Activated naive CD8-positive, alpha-beta T cell treated with anti-CD3 and anti-CD28 coated beads, Interleukin-2, amount 10 ng/mL, durations not matched to agents 7 days and 5 days (primary cell): ENCODE measurements at places on chromosomes 4 and X. TPM values are rescaled to one million over a fixed set of nuclear protein-coding genes. Genes with fewer than 3 reads are reported as not detected.

Gene FHDC1
- 0.26 TPM for total RNA-seq

Gene RNF150
- not detected for total RNA-seq

Gene YY2
- 1.5 TPM for total RNA-seq

Gene CABS1
- not detected for total RNA-seq

Gene UGT2B11
- not detected for total RNA-seq

Gene XAGE1A
- not detected for total RNA-seq

Gene MAGEA1
- not detected for total RNA-seq

Gene ANK2
- 0.69 TPM for total RNA-seq

Gene ZNF732
- total RNA-seq, result not detected

Gene PLXNB3
- 2.1 TPM for total RNA-seq

Gene ACE2
- not detected for total RNA-seq

Gene PRDM8
- total RNA-seq, result 8.2 TPM

Gene MND1
- 31.8 TPM for total RNA-seq

Gene USP51
- 1.6 TPM for total RNA-seq
